NCI-H345 (cell line): ENCODE measurements at places on chromosomes 7 and 10.

DNA sequence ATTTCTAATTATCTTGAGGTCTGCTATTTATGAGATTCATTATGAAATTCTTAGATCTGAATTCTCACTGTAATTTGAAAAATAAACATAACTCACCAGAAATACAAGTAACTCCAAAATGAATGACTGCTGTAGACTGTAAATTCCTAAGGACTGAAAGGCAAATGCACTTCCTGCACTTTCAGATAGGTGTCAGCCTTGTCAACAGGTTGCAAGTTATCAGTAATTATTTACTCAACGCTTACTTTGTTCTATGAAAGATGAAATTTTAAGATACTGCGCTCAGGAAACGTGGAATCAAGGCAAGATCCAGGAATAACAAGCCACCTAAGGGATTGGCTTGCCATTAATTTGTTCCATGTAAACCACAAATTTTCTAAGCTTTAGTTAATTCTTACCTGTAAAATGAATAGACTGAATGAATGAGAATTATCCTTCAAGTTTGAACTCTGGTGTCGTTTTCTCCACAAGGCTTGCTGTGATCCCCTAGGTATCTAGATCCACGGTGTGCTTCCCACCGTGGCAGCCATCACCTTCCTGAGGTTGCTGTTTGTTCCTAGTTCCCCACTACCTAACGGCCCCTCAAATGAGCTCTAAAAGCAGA is 12.6 kb downstream of the DHX32 start:
- peak; percentile 7 for DNase-seq

DNA sequence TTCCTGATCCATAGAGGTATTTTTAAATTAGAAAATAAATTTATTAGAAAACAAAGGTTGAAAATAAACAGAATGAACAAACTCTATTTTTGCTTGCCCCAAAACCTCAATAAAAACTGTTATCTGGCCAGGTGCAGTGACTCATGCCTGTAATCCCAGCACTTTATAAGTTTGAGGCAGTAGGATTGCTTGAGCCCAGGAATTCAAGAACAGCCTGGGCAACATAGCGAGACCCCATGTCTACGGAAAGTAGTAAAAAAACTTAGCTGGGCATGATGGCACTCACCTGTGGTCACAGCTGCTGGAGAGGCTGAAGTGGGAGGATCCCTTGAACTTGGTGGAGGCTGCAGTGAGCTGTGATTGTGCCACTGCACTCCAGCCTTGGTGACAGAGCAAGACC is 10.3 kb downstream of the SLK start:
- no peak for DNase-seq

DNA sequence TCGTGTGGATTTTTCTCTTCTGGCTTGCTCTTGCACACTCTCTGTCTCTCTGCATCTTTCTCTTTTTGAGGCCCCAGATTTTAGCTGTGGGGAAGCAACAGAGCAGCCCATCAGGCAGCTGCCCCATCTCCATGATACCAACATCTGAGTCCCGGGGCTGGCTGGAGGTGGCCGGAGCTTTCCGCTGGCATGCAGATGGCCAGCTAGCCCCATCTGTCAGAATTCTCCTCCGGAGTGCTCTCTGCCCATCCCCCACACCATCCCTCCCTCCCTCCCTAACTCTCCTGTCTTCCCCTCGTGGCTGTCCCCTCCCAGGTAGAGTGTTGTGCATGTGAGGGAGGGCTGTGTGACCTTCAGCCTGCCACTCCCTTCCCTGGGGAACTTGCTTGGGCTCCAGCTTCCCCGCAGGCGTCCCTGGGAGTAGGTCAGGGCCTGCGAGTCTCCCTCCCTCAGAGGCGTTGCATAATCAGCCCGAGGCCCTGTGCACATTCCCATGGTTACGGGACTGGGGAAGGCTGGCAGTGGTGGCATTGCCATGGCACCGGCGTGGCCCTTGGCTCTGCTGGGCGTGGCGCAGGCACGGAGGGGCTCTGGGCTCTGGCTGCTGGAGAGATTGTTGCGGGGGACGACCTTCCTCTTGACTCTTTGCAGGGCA is 24.7 kb downstream of the GHRHR start:
- DNase-seq = no peak

GRCh38 chr7:151993977-151994676 is 31.3 kb upstream of the GALNT11 start:
- no peak for DNase-seq

DNA sequence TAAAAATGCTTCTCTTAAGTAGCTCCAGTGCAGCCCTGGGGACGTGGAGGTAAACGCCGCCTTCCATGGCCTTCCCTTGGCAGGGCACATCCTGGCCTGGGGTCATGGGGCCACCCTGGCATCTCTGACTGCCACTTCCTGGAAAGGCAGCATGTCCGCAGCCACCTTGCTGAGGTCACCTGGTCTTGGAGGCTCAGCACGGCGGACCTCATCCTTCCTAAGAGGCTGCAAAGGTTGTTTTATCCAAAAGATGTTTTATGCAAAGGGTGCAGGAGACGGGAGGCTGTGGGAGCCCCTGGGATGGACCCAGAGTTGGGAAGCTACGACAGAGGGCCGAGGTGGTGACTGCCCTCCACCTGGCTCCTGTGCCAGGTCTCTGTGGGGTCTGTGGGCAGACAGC is 106.0 kb downstream of the TCERG1L start:
- no peak for DNase-seq

GRCh38 chr7:12386313-12386740 is 17.3 kb downstream of the VWDE start:
- DNase-seq = peak; percentile 85
